ENCODE measurements at places on chromosomes 6 and 20.

GRCh38 chr20:51961964-51962761, 159.8 kb upstream of the SALL4 start:
- DNase-seq, result no peak

DNA sequence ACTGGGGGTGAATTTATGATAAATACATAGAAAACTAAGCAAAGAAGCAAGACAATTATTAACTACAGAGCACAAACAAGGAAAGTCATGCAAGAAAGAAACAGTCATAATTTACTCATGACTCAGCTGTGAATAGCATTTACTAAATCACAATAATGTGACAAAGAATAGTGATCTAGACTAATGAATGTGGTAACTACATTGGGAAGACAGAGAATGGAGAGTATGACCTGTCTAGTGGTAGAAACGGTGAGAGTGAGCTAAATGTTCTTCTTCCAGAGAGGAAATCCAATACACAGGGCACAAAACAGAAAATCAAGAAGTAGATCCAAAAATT, 153.5 kb upstream of the DST start:
- DNase-seq, result no peak

- DNase-seq, result no peak
Measured at GRCh38 chr6:72132427-72132826, 246.1 kb downstream of the RIMS1 start.

- no peak for DNase-seq
Measured at GRCh38 chr6:26022132-26022472, 59.5 kb downstream of the TRIM38 start.

DNA sequence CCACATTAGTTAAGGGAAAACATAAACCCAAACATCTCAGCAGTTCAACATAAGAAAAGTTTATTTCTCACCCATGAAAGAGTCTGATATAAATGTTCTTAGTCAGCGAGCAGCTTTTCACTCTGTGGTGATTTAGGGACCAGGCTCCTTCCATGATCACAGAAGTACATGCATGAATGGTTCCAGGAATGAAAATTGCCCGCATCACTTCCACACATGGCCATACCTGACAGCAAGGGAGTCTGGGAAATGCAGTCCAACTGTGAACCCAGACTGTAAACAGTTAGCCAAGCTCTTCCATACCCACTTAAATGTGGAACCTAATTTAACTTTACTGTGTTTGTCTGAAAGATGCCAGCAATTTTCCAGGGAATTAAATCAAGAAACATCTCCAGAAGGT, 353.9 kb downstream of the HACE1 start:
- no peak for DNase-seq

DNA sequence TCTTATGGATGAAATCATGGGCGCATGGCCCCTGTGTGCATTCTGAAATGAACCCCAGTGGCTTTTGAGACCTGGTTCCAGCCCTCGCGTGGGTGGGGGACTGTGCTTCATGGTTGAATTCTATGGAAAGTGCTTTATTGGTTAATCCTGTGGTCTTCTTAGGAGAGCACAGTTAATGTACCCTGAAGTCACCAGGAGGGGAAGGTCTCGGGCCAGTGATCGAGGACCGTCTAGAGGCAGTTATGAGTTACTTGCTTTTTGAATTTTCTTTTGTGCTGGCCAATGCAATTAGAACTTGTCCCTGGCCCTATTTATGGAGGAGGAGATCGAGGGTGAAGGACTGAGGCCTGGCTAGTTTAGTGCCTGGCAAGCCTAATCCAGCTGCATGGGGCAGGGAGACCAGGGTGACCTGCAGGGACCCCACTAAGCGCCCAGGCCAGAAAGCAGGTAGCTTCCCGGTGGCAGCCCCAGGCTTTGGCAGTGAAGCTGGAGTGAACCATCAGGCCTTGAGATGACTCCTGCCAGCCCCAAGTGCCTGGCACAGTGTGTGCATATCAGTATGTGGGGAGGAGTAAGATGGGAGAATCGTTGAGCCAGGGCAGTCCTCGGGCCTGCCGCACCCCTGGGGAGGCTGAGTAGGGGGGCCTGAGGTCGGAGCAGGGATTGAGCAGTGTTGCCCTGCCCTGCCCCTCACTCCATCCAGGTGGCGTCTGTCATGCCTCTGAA, 144.6 kb upstream of the RNF24 start:
- DNase-seq, result no peak

DNA sequence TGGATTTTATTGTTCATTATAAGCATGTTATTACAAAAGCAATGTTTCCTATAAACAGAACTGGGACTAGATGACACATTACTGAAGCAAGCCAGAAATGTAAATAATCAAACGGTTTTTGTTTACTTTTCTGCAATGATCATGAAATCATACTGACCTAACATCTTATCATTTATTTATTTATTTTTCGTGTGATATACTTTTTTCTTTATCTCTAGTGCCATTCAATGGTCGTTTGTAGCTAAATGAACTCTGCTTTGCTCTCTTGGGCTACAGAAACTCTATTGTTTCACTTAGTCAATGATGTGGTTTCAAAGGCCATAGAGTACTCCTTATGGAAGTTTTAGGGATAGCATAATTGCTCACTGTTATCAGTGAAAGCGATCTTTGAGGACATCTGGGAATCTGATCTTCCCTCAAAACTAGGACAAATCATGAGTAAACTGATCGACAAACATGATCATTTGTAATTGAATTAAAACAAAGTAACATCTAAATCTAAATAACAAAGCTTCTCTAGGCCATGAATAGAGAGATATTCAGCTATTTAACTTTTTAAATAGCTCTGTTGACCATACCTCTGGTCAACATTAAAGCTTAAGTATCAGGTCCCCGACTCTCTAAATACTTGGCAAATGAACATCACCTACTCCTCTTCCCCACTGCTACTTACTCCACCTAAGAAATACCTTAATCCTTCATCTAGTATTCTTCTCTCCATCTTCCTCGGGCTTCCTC, 933.4 kb downstream of the TFAP2A start:
- DNase-seq, result no peak

DNA sequence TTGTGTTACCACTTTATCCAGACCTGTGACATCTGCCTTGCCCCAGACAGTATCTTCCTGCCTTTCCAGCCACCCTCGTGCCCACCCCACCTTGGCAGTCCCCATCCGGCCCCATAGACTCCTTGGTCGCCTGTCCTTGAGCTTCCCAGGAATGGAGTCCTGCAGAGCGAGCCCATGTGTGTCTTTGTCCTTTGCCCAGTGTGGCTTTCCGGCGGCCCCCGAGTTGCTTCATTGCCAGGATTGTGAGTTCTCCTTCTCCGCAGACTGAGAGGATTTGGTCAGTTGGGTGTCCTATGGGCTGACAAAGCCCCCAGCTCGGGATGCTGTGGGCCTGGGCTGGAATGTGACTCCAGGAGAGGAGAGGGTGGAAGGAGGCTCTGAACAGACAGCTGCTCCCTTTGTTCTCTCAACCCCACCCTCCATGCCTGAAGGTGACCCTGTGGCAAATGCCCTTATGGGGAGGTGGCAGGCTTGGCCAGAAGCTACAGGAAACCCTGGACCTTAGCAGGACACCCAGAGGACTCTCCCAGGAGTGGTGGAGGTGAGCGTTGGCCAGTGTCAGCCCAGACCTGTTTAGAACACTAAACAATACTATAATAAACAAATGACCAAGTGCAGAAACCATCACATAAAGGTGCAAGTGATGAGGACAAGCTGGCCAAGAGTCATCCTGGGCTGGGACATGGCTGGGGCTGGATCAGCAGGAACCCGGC, 1.9 kb upstream of the CST1 start:
- DNase-seq, result no peak

- no peak for DNase-seq
Measured at GRCh38 chr20:44956410-44956809, 3.8 kb downstream of the TOMM34 start.

DNA sequence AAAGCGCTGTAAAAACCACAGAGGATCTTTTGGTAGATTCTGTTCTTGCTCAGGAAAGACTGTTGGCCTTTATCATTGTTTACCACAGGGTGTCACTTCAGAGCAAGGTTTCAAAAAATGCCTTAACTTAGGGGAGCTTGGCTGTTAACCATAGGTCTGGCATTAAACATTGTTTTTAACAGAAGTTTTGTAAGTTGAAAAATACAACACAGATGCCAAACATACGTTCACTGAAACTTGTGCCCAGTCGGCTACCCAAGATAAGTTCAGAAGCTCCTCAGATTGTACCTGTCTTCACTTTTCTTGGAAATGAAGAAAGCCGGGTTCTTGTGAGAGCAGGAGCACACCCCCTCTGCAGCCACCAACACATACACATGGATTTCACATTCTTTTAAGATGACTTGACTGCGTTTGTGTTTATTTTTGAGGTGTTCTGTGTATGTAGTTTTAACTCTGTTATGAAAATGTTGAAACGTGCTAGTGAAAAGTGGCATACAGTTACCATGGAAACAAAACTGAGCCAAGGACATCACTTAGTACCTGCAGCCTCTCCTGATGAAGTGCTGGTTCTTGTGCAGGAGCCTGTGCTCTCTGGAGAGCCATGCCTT, 64.9 kb downstream of the SYCP2L start:
- DNase-seq, result no peak

DNA sequence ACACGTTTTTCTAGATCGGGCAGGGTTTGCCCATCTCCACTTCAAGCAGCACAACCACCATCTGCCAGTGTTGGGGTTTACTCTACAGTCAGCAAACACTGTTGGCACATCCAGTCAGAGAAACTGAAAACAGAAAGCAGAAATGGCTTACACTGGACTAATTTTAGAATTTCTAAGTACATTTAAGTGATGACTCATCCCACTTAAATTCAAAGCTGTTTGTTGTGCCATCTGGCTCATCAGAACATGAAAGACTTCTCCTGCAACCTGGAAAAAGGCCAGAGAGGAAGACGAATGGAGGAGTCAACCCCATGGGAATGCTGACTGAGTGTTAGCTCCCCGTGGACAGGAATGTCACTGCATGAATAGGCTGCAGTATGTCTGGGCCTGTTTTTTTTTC, 21.8 kb downstream of the FAM209B start:
- DNase-seq, result no peak

- DNase-seq, result no peak
Measured at GRCh38 chr20:2741463-2741862, 48.9 kb downstream of the EBF4 start.

DNA sequence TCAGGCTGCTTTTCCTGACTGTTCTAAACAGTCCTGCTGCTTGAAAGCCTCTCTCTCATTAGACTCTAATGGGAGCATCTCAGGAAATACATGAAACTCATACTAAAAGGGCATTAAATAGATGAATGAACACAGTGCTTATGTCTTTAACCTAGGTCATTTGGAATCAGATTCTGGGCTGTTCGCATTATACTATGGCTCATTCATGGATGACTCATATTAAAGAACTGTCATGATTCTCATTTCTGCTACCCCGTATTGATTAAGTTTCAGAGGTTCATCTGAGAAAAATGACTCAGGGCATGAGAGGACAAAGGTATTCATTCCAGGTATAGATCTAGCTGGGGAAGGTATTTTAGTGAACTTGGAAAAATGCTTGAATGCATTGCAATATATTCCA, 335.5 kb downstream of the GJA1 start:
- no peak for DNase-seq
